G401 (cell line): ENCODE measurements at places on chromosomes 6 and 20. TPM values are rescaled to one million over a fixed set of nuclear protein-coding genes. Genes with fewer than 3 reads are reported as not detected.

Gene PRIM2
- 98.8 and 132 TPM in 2 replicates for total RNA-seq

Gene BPI
- total RNA-seq = not detected in 2 replicates

Gene PRR18
- not detected in 2 replicates for total RNA-seq

Gene HLA-DOA
- total RNA-seq = 1.4 and 1.7 TPM in 2 replicates
